Activated CD8-positive, alpha-beta memory T cell treated with anti-CD3 and anti-CD28 coated beads for 4 hours (primary cell): ENCODE measurements at places on chromosomes 6 and 20.

DNA sequence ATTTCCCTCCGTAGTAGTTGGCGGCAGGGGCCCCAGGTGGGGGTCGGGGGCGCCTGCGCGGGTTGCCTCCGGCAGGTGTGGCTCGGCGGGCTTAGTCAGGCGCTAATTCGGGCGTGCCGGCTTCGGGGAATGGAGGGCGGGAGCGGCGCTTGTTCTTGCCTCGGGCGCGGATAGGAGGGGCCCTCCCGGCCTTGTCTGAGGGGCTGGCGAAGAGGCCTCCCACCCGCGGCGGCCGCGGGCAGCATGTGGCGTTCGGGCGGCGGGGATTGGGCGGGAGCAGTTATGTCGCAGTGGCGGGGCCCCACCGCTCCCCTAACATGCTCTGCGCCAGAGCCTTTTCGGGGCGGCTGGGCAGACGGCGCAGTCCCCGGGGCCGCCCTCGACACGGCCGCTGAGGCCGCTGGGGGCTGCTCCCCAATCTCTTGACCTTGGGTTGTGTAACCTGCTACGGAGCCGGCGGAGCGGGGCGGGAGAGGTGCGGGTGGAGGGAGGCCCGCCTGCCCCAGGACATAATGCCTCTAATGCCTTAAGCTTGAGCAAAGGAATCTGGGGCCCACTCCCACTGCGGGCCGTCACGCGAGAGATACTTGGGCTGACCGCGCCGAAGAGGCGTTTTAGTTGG is 1.1 kb downstream of the AMD1 start:
- DNase-seq: peak; percentile 32

GRCh38 chr6:7846966-7847818 is 63.4 kb downstream of the TXNDC5 start:
- DNase-seq: no peak

DNA sequence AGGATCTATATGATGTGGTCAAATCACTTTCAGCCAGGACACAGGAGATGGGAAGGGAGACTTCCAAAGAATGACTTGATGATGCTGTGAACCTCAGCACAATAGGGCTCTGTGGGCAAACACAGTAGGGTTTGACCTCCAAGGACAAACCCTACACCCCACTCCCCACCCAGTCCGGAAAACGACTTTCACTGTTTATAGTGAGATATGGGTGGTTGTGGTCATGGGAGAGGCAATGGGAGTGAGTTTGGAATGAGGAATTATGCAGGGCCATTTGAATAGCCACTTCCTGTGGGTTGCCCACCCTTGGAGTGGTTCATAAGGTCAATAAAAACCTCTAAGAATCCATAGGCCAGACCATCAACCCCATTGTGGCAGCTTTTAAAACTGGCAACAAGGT is 38.4 kb upstream of the PRND start:
- no peak for DNase-seq

DNA sequence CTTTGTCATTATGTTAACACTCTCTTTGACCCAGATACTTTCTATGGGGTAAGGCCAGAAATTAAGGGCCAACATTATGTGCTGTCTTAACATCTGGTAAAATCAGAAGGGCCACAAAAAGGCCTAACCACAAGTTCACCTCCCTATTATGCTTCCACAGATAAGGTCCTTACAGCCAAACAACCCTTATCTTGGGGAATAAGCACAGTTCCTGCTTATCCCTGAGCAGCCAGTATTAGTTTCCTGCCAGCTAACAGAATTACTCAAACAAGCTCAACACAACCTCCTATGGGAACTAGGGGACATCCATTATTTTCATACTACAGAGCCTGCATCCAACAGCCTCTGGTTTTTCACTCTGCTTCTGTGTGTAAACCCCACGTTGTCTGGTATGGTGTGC is 724.8 kb downstream of the HACE1 start:
- DNase-seq: no peak

- DNase-seq: no peak
These were observed 35.7 kb upstream of the HAO1 start for GRCh38 chr20:7975851-7976414.

- no peak for DNase-seq
These were observed 48.9 kb upstream of the EPHA7 start for GRCh38 chr6:93468291-93468690.

DNA sequence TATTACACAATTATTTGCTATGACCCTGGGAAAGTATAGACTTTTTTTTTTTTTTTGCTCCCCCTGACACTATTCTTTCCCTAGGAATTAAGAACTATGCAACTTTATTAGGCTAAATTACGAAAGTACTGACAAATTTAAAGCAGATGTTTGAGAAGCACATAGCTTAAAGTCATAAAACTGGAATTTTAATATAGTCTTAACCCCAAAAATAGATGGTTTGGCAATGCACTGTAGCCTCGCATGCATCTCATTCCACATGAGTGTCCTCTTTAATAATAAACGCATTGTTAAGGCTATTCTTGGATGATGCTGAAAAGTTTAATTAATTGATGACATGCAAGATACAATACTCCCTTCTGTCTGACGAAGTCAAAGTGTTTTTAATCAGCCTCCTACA is 49.3 kb downstream of the TBC1D7 start:
- no peak for DNase-seq

DNA sequence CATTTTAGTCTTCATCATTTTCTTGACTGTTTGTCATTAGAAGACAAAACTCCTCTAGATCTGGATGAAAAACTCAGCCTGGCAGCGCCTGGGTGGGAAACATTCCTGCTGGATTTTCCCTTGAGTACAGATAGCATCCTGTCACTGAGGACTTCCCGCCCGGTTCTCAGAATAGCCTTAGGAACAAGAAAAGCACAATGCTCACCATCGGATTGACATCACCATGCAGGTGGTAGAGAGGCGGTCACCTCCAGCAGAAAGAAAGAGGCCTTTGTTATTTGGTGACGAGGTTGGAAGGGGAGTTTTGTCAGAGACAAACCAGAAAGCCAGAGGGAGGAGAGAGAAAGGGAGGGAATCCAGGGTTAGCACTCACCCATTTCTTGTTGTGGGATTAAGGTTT is 39.8 kb downstream of the KIF25 start:
- no peak for DNase-seq

- no peak for DNase-seq
These were observed 61.2 kb downstream of the RSPH3 start for GRCh38 chr6:158938811-158939254.

- DNase-seq: no peak
These were observed 13.5 kb downstream of the TSHZ2 start for GRCh38 chr20:52985687-52986086.

- no peak for DNase-seq
These were observed 39.3 kb upstream of the C20orf144 start for GRCh38 chr20:33622705-33623365.

GRCh38 chr20:6420336-6420735 is 297.5 kb upstream of the FERMT1 start:
- no peak for DNase-seq
